GM06990 (cell line): ENCODE measurements at places on chromosomes 5 and 9.

DNA sequence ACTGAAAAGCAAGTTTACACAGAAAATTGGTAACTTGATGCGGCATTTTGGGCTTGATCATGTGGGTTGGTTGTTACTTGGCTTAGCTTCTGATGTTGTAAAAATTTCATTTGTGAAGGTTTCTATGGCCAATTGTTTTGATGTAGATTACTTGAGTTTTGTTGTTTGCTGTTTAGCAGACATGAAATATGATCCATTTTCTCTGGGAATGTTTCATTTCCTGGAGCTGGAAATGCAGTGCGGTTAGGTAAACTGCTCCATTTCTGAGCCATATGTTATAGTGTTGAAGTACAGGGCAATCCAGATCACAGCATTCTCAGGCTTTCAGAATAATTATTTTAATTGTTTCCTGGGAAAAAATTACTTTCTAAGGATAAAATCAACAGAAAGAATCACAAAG lies 396.9 kb downstream of the ENC1 start:
- DNase-seq, result no peak

DNA sequence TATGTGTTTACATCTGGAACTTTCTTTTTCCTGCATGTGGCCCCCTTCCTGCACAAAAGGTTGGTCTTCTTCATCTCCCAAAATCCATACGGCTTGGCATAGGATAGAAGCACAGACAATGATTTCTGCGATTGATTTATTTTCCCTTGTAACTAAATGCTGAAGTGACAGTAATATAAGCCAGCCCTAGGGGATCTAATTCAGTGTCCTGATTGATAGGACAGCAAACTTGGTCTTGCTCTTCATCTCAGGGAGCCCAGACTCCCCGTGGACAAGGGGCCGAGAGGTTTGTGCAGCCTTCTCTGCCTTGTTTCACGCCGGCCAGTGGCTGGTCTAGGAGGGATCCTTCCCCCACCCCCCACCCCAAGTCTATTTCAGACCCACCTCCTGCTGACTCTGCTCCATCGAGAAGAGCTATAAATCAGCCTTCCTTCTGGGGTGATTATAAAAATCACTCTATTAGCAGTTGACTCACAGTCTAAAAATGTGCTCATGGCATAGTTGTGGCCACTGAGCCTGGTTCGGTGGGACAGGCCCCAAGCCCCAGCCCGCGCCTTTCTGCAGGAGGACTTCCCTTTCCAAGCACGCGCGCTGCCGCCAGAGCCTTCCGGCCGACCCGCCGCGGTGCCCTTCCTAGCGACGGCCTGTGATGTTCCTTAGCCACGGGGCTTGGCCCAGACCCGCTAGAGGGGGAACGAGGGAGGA lies 89.8 kb upstream of the COL5A1 start:
- DNase-seq, result no peak

GRCh38 chr5:97242341-97242740 lies 59.3 kb upstream of the RIOK2 start:
- no peak for DNase-seq

GRCh38 chr9:127049044-127049443 lies 73.4 kb downstream of the ANGPTL2 start:
- peak; percentile 18 for DNase-seq

GRCh38 chr5:115190388-115190787 lies 20.7 kb upstream of the TRIM36 start:
- no peak for DNase-seq

GRCh38 chr9:125513668-125514413 lies 193.2 kb downstream of the MAPKAP1 start:
- DNase-seq, result peak; percentile 34

DNA sequence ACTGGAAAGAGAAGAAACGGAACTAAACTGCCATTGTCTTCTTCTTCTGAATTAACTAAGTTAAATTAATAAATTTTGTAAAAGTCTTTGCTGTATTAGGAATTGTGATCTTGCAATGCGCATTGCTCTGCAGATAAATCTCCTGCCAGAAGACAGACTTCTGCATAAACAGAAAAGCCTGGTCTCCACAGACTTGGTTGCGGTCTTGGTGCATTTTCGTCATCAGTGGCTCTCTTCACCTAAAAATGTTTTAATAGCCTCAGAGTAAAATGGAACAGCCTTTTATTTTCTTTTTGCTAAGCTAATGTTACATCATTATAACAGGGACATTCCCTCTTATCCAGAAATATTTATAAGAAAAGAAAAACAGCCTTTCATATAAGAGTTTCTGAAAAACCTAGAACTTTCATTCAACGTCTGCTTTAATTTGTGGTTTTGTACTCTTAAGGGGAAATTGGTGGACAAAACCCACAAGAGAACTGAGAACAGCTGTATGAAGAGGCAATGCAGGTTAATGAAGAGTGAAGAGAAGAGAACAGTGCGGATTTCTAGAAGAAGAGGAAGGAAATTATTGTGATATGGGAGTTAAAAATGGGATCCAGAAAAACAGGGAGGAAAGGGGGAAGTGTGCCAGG lies 10.1 kb downstream of the IFNA5 start:
- DNase-seq, result no peak

DNA sequence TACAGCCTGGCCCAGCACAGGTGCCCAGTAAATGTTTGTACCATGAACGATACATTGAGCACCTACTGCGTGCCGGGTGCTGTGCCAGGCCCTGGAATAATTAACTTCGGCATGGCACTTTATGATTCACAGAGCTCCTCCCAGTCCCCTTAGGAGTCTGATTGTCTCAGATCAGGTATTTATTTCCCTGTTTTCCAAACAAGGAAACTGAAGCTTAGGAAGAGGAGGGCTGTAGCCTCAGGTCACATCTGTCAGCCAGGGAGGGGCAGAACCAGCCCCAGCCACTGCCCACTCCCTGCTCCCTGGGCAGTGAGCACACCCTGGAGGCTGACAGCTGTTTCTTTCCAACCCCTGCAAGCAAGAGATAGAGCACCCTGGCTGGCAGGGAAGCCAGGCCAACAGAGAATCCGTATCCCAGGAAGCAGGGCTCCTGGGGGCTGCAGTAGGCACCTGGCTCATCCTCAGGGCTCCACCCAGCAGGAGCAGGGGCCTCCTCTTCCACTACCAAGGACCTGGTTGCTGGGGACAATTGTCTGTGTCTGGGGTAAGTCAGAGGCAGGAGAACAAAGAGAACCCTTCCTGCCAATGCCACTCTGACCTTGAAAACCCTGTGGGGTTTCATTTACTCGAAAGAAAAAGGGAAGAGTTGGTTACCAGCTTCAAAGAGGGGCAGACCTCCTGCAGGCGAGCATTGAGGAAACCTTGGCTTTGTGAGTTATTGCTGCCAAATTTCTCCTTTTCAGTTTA lies 69.0 kb downstream of the DAB2IP start:
- DNase-seq, result no peak
